NCI-H1048 (cell line): ENCODE measurements at places on chromosomes 6 and 20.

- no peak for DNase-seq
Observed at GRCh38 chr6:7727946-7728854, 2.3 kb downstream of the BMP6 start.

- no peak for DNase-seq
Observed at GRCh38 chr20:617934-618690, 8.0 kb upstream of the TCF15 start.

DNA sequence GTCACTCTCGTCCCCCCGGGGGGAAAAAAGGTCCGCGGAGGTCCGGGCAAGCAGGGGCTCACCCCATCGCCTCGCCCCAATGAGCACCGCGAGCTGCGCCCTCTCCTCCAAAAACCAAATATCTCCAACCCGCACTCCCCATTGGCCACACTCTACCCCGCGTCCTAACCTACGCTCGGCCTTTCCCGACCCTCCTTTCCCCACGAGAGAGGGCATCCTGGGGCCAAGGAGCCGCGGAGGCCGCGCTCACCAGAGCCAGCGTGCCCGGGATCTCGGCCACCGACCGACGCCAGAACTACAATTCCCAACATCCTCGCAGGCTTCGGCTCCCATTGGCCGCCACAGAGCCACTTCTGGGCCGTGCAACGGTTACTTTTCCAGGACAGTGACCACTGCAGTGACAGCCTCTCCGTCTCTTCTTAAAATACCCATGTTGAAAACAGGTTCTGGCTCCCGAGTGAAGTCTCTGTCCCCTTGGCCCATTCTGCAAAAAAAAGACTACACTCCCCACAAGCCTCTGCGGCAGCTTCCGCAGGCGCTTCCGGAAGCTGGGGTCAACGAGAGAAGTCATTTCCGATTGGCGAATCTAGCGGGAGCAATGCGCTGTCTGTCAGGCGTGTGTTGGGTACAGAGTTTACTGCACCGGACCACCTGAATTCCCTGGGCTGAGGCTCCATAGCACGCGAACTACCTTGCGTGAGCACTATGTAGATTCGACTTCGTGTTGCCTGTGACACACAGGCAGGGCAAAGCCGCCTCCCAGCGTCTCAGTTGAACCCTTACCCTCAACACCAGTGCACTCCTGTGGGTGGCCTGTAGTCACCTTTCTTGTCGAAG, at the start of gene ZNF343:
TSS of gene ZNF343 (minus strand) at position 285 of the 837 bp plus-strand sequence. CDS start 15,020 bp downstream, outside the sequence.
- DNase-seq = peak; percentile 60

DNA sequence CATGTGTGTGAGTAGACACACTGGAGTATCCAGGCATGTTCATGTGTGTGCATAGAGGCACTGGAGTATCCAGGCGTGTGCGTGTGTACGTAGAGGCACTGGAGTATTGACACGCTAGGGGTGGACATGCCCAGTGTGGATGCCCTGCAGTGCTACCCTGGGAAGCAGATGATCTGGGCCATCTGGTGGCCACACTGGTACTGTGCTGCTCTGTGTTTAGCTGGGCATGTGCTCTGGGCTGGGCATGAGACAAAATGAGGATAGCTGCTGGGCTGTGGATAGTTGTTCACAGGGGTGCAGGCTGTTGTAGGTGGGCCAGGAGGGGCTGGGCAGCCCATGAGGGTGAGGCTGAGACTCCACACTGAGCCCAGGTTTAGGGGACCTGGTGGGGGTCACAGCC, 24.0 kb upstream of the NPBWR2 start:
- DNase-seq = no peak

- no peak for DNase-seq
Observed at GRCh38 chr6:89680150-89680549, 41.6 kb upstream of the LYRM2 start.

- no peak for DNase-seq
Observed at GRCh38 chr20:8050157-8050837, 30.7 kb upstream of the TMX4 start.

GRCh38 chr6:170212956-170213636, 77.8 kb downstream of the DLL1 start:
- no peak for DNase-seq

DNA sequence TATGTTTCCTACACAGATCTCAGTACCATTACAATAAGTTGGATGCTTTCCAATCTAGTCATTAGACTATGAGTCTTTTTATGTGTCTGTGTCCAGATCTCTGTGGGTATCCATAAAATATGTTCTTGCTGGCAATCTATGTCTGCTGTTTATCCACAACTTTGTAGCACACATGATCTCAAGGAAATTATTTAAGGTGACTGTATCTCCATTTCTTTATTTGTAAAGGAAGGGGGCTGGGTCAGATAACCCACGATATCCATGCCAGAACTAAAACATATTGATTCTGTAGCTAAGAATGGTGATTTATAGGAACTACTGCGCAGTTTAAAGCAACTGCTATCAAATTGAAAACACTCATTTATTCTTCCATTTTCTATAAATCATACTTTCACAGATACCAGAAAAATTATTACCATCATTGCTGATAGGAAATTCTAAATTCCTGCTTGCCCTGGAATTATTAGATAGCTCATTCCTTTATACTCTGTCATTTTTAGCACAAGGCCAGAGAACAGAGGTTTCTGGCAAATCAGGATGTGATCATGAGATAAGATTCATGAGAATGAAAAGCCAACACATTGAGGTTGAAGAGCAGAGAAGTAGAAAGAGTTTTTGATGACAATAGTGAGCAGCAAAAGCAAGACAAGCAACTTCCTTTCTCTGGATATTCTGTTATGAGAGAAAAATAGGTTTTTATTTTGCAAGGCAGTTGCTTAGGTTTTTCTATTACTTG, 851.4 kb upstream of the CITED2 start:
- no peak for DNase-seq

DNA sequence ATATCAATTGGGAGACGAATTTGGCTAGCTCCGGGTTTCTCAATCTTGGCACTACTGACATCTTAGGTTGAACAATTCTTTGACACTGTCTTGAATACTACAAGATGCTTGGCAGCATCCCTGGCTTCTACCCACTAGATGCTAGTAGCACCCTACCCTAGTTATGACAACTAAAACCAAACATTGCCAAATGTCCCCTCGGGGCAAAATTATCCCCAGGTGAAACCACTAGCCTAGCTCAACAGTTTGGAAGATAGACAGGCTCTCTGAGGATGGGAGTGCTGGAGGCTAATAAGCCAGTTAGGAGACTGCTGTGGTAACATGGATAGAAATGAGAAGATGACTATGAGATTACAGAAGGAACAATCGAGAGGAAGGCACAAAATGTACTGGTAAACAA, 20.9 kb downstream of the CCNC start:
- no peak for DNase-seq

DNA sequence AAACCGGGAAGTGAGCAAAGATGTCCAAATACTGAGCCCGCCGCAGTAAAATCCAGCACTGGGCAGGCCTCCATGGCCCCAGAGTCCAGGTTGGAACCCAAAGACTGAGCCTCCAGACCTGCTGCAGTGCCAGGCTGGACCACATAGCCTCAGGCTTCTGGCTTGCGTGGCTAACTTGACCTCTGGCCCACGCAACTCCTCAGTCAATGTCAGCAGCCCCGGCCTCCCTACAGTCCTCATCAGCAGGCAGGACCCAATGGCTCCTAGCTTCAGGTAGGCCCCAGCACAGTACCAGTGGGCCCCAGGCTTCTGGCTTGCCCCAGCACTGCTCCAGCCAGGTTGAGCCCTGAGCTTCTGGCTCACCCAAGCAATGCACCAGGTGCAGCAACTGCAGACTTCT, 245.1 kb upstream of the AFDN start:
- DNase-seq = no peak

DNA sequence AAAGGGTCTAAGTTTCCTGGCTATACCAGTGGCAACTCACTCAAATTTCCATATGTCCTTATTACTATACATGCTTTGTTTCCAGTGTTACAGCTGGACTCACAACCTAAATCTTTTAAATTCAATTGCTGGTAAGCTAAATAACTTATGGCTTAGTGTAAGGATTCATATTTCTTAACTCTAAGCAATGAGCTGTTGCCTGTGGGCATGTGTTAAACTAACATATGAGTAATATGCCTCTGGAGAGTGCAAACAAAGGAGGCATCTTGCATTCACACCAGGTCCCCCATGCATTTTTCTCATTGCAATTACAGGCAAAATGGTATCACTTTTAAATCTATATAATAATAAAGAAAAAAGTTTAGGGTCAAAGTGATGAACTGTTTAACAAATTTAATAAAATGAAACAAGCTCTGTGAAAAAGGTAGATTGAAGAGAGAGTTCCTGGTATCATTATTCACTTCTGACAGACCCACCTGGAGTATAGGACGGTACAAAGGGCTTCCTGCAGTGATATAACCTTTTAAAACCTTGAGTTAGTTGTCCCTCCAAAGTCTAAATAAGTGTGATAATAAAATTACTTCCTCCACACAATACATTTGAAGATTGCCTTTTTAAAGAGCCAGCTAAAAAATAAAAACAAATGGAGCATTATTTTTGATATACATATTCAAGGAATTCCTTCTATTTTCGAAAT, 57.6 kb upstream of the HMGCLL1 start:
- no peak for DNase-seq

GRCh38 chr6:109305028-109305427, 77.2 kb downstream of the CD164 start:
- DNase-seq = no peak

DNA sequence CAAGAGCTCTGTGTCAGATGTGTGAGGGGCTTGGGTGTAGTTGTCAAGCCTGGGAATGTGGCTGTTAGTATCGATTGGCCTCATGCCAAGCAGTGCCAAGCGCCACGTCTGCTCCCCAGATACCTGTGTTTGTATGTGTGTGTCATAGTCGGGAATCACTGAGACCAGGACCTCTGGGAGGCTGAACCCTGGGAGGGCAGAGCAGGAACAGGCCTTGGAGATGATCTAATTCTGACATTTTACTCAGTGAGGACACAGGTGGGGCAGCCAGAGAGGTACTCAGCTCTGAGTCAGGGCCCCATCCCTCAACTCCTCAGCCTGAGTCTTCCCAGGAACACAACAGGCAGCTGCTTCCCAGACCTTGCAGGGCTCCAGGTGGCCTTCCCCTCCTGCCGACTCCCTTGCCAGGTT, 51.2 kb upstream of the FANCE start:
- no peak for DNase-seq

GRCh38 chr20:17495826-17496225, 35.4 kb downstream of the BFSP1 start:
- DNase-seq = no peak

GRCh38 chr6:967701-968100, 274.8 kb upstream of the EXOC2 start:
- DNase-seq = no peak

DNA sequence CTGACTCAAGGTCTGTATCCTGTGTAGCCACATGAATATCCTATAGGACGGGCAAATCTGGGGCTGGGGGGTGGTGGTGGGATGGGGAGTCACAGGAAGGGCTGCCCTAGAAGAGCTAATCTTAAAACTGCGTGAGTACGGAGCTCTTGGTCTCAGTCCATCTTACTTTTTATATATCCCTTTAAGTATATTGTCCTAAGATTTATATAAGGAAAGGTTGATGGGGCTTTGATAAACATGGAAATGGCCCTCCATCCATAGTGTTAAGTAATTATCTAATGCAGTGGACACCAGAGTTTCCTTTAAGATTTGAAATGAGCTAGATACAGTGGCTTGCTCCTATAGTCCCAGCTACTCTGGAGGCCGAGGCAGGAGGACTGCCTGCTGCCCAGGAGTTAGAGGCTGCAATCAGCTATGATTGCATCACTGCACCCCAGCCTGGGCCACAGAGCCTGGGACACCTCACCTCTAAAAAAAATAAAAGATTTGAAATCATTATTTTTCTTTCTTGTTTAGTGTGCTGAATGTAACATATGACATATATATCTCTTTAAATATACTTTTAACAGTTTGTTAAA, 24.2 kb upstream of the DYNLRB1 start:
- no peak for DNase-seq

DNA sequence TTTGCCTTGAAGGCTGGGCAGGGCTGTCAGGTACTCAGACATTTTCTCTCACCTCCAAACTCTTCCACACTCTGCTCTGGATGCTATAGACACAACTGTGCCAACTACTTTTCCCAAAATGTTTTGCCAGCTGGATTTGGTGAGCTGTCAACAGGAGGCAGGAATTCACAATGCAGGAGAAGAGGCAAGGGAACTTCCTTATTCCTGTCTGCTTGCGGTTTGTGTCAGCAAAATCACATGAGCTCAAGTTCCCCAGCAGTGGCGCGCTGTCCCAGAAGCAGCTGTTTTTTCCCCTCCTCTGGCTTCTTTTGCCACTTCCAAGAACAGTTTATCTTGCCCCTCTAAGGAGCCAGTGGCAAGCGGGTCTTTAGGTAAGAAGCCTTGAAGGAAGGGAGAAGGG, 608.2 kb downstream of the PRKN start:
- DNase-seq = no peak

DNA sequence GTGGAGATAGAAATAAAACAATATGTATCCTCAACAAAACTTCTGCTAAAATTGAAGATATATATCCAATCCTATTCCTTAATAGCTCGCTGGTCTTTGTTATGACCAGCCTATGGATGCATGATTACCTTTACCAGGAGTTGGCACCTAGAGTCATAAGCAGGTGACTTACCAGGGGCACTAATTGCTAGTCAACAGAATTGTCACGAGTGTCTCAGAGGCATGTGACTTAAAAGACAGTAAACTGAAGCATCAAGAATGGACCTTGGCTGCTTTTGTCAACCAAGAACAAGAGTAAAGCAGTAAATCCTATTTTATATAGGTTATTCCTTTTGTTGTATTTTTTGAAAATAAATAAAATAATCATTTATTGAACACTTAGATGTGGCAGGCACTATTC, 115.4 kb downstream of the MYO6 start:
- no peak for DNase-seq

- DNase-seq = no peak
Observed at GRCh38 chr6:137133122-137133521, 40.3 kb downstream of the IL22RA2 start.

GRCh38 chr6:92496527-92496926, 922.8 kb downstream of the EPHA7 start:
- no peak for DNase-seq

DNA sequence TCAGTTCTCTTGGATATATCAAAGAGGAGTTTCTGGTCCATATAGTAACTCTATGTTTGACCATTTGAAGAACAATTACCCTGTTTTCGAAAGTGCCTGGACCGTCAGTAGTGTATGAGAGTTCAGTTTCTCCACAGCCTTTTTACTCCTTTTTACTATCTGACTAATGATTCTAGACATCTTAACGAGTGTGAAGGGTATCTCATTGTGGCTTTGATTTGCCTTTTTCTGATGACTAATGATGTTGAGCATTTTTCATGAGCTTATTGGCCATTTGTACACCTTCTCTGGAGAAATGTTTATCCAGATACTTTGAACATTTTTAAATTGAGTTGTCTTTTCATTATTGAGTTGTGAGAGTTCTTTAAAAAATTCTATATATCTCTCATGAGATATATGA, 114.9 kb upstream of the ATXN1 start:
- no peak for DNase-seq

DNA sequence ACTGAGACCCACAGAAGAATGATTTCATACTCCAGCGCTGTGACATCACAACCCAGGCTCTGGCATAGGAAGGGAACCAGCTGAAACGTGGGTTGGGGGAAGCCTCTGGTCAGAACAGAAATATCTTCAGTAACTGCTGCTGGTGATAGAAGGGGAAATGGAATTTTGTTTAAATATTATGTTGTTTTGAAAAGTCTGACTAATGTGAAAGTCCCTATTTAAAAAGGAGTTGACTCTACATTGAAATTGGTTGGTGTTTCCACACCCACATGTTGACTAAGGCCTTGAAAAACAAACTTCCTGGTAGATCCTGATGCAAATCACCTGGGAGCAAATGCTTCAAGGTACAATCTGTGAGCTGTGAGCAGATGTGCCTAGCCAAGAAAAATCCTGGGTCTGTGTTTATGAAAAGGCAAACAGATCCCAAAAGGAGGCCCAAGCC, 24.5 kb upstream of the TCP11 start:
- DNase-seq = no peak
